Heart left ventricle (tissue), 16 donors: ENCODE measurements at places on chromosomes 5 and 9. TPM values are rescaled to one million over a fixed set of nuclear protein-coding genes. Genes with fewer than 3 reads are reported as not detected.

DNA sequence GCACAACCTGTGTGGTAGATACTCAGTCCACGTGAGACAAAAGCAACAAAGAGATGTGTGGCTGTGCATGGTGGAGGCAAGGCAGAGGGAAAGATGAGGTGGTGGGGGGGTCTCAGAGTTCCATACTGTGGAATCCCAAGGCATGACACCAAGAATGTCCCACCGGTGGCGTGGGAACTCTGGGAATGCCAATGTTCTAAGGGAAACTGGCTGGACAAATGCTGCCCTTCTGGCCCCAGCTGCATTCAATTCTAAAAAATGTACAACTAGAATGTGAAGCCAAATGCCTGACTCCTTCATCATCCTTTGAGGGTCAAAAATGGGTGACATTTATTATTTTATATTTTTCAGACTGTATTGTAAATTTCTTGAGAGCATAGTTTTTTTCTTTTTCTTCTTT lies 58.2 kb upstream of the EQTN start:
- peaks cover 9% of the 10 kb centered on the region for H3K4me1 ChIP-seq
- H3K27me3 ChIP-seq = no peaks in the 10 kb centered on the region
- H3K4me3 ChIP-seq = no peak overlapping the region
- DNase-seq = no peak

Gene NUTM2G
- total RNA-seq = not detected

GRCh38 chr5:173612948-173613347 lies 3.5 kb downstream of the BOD1 start:
- DNase-seq = no peak
- no peaks in the 10 kb centered on the region for H3K27me3 ChIP-seq
- peaks cover 24% of the 10 kb centered on the region for H3K4me1 ChIP-seq
- no peak overlapping the region for H3K27ac ChIP-seq
- H3K36me3 ChIP-seq = peaks cover 56% of the 10 kb centered on the region
- no peak overlapping the region for H3K4me3 ChIP-seq

DNA sequence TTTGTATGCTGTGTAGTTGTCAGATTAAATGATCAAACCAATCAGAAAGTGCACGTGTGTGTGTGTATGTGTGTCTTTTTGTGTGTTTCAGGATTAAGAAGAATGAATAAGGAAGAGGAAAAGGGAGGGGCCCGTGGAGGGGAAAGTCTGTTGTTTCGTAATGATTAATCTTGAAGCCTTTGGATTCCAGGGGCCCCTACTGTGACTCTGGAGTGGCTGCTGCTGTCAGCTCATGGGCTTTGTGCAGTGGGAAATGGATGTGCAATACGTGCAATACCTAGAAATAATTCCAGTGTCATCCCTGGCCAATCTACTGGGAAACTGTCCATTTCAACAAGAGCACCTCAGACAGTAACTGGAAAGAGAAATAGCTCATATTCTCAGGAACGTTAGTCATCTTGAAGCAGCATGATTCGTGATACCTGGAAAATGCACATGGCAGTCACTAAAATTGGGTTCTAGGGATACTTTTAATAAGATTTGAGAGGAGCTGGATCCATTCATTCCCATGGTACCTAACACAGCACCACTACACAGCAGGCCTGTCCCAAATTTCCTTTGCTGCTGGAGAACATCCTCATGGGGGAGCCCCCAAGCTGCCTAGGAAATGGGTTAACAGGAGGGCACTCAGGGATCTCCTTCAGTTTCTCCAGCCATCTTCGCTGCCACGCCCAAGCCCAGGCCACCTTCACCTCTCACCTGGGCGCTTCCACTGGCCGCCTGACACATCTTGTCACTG lies 186.3 kb downstream of the NR3C1 start:
- no peak overlapping the region for H3K4me3 ChIP-seq
- peaks cover 24% of the 10 kb centered on the region for H3K36me3 ChIP-seq
- no peak overlapping the region for H3K27ac ChIP-seq
- no peaks in the 10 kb centered on the region for H3K27me3 ChIP-seq
- no peak for DNase-seq

DNA sequence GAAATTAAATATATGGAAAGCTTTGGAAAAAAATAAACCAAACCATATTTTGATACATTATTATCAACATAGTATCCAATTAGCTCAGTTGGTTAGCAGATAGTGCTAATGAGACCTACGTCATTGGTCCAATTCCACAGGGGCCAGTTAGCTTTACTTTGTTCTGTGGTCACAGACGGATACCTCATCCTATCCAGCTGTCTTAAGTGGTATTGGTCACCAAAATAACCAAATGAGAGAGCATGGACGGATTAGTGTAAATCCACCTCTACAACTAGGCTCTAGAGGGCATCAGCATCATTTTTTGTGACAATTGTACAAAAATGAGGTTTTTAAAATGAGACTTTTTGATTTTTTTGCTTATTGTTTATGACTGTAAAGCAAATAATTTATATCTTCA lies 364.2 kb downstream of the KIAA0825 start:
- H3K36me3 ChIP-seq = no peaks in the 10 kb centered on the region
- no peak overlapping the region for H3K27ac ChIP-seq
- no peaks in the 10 kb centered on the region for H3K27me3 ChIP-seq

DNA sequence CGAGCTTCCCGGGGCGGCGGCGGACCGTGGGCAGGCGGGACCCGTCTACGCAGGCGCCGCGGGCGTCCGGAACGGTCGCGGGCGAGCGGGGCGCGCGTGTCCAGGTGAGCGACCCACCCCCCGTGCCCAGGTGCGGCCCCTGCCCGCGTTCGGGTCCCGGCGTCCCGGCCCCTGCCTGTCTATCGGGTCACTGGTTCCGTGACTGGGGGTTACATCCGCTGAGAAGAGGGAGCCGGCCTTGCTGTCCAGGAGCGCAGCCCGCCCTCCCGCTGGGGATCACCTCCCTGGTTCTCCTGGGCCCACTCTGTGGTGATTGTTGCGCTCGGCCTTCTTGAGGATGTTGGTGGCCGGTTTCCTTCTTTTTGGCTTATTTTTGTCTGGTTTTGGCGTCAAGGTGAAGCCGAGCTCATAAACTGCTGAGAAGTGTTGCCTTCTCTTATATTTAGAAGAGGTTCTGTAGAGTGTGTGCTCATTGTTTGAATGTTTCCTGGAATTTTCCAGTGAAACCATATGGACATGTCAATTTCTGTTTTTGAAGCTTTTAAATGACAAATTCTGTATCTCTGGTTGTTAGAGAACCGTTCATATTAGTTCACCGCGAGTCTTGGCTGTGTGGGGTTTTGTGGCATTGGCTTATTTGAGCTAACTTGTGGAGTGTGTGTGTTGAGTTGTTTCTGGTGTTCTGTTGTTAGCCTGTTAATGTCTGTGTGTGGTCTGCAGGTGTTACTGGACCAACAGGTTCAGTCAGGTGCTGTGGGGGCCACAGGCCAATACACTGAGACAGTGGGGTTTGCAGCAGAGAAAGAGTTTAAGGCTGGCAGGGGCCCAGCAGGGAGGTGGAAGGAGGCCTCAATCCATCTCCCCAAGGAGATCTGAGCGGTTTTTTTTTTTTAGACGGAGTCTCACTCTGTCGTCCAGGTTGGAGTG lies 621 bp downstream of the CEP72 start:
- no peak overlapping the region for H3K27ac ChIP-seq
- peaks cover 12% of the 10 kb centered on the region for H3K4me1 ChIP-seq
- no peaks in the 10 kb centered on the region for H3K27me3 ChIP-seq
- H3K36me3 ChIP-seq = no peaks in the 10 kb centered on the region

GRCh38 chr9:109963079-109963478 lies 183.1 kb downstream of the PALM2AKAP2 start:
- H3K4me1 ChIP-seq = peaks cover 2% of the 10 kb centered on the region
- no peak overlapping the region for H3K27ac ChIP-seq
- H3K36me3 ChIP-seq = no peaks in the 10 kb centered on the region
- no peak overlapping the region for H3K4me3 ChIP-seq
- no peak for DNase-seq

Gene TAF1L
- not detected for total RNA-seq

DNA sequence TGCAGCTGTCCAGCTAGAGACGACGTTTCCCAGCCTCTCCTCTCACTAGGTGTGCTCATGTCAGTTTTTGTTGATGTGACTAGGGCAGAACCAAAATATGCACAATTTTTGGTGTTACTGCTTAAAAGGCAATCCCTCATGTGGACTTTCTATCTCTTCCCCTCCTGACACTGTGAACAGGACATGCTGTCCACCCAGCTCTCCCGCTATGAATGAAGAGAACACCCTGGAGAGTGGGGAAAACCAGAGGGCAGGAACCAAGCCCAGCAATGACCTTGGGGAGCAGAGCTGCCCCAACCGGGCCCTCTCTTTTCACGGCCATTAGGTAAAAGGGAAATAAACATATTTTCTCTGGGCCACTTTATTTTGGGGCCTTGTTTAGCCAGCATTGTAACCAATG lies 46.7 kb upstream of the TBC1D2 start:
- no peaks in the 10 kb centered on the region for H3K36me3 ChIP-seq
- H3K27ac ChIP-seq = no peak overlapping the region
- no peak overlapping the region for H3K4me3 ChIP-seq
- no peaks in the 10 kb centered on the region for H3K4me1 ChIP-seq
- no peaks in the 10 kb centered on the region for H3K27me3 ChIP-seq

Gene ANKRD31
- total RNA-seq = not detected

- peak overlapping the region; percentile 75 for H3K4me3 ChIP-seq
- H3K27ac ChIP-seq = peak overlapping the region; percentile 85
- no peaks in the 10 kb centered on the region for H3K27me3 ChIP-seq
- peaks cover 39% of the 10 kb centered on the region for H3K4me1 ChIP-seq
These were observed 724 bp downstream of the TCERG1 start for GRCh38 chr5:146447734-146448380.

DNA sequence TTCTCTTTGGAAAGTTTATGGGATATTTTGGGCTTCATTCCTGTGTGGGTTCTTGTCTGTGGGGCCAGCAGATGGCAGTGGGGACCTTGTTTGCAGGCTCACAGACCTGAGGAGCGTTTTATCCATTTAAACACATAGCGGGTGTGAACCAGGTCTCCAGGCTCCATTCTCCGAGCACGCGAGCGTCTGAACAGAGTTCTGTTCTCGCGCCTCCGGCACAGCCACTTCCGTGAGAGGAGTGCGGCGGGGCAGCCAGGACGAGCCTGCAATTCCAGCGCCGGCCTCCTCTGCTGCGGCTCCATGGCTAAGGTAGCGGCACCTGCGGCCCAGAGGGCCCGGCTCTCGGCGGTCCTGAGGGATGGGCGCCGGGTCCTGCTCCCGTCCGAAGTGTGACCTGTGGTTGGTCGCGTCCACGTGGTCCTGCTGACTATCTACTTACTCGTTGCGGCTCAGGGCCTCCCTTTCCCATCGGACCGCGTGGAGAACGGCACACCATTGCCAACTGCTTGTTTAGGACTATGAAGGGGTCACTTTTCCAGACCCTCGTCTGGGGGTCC lies 7.3 kb downstream of the NRARP start:
- peak overlapping the region; percentile 63 for H3K4me3 ChIP-seq
- H3K27ac ChIP-seq = no peak overlapping the region
- H3K27me3 ChIP-seq = peaks cover 20% of the 10 kb centered on the region
- peaks cover 22% of the 10 kb centered on the region for H3K4me1 ChIP-seq
- no peak for DNase-seq

Gene PCDHGA6
- total RNA-seq = 5.1 TPM

DNA sequence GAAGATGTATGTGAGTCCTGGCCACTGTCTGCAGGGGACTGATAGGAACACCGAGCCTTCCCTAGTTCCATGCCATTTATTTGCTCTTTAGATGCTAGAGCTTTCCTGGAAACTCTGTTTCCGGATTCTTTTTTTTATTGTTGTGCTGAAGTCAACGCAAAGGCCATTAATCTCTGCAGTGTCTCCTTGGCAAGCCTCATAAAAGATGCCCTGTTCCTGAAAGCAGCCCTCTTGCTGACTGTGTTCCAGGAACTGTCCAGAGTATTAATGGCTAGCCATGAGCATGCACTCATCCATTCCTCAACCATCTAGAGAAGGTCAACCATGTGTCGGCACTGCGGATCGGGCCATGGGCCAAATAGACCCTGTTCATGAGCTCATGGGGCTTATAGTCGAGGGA lies 42.9 kb upstream of the SMAD5 start:
- H3K36me3 ChIP-seq = no peaks in the 10 kb centered on the region
- no peak overlapping the region for H3K4me3 ChIP-seq
- no peak for DNase-seq
- H3K4me1 ChIP-seq = peaks cover 41% of the 10 kb centered on the region
- peak overlapping the region; percentile 68 for H3K27ac ChIP-seq

DNA sequence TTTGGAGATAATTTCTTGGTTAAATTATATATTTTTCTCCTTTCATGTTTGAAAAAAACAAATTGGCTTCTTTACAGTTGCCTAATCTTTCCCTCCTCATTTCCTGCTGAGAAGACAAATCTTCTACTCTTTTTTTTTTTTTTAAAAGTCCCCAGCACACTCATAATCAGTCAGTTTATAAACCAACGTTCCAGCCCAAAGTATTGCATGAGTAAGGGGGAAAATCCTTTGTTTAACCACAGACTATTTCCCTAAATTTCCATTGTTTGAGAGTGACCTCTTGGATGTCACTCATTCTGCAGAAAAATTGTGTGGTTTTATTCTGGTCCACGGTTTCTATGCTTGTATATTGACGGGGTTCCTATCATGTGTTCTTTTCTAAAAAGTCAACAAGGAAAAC lies 55.1 kb upstream of the TLR4 start:
- no peak overlapping the region for H3K27ac ChIP-seq
- H3K4me1 ChIP-seq = peaks cover 3% of the 10 kb centered on the region
- H3K4me3 ChIP-seq = no peak overlapping the region
- no peaks in the 10 kb centered on the region for H3K36me3 ChIP-seq
- DNase-seq = no peak

- H3K4me3 ChIP-seq = no peak overlapping the region
- H3K4me1 ChIP-seq = no peaks in the 10 kb centered on the region
- no peaks in the 10 kb centered on the region for H3K27me3 ChIP-seq
- H3K36me3 ChIP-seq = no peaks in the 10 kb centered on the region
These were observed 138.4 kb downstream of the DOCK8 start for GRCh38 chr9:353077-353476.

DNA sequence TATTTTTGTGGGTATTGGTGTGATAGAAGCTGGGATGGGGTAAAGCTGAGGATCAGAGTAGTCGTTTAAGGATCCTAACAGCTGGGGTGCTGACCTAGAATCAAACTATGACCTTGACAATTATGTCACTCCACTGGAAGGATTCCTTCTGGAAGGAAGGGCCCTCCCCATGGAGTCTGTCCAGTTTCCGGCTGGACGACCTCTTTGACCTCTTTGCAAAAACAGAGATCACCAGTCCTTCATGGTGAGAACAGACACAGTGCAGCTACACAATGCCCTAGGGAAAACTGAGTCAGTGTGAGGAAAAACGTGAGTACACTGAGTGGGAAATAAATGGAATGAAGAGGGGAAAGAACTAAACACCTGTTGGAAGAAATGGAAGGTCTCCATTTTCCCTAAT lies 445.6 kb downstream of the MAT2B start:
- peak; percentile 33 for DNase-seq
- H3K4me3 ChIP-seq = no peak overlapping the region
- no peaks in the 10 kb centered on the region for H3K27me3 ChIP-seq
- H3K36me3 ChIP-seq = no peaks in the 10 kb centered on the region
- no peaks in the 10 kb centered on the region for H3K4me1 ChIP-seq

Gene PCSK1
- 0.81 TPM for total RNA-seq

GRCh38 chr9:77896269-77896937 lies 135.2 kb downstream of the GNAQ start:
- DNase-seq = no peak
- H3K4me3 ChIP-seq = no peak overlapping the region
- H3K27ac ChIP-seq = no peak overlapping the region
- H3K4me1 ChIP-seq = no peaks in the 10 kb centered on the region
- no peaks in the 10 kb centered on the region for H3K27me3 ChIP-seq
- no peaks in the 10 kb centered on the region for H3K36me3 ChIP-seq
